NCI-H1417 treated with DMSO at 0.1 percent for 48 hours (cell line): ENCODE measurements at places on chromosomes 7 and 10.

DNA sequence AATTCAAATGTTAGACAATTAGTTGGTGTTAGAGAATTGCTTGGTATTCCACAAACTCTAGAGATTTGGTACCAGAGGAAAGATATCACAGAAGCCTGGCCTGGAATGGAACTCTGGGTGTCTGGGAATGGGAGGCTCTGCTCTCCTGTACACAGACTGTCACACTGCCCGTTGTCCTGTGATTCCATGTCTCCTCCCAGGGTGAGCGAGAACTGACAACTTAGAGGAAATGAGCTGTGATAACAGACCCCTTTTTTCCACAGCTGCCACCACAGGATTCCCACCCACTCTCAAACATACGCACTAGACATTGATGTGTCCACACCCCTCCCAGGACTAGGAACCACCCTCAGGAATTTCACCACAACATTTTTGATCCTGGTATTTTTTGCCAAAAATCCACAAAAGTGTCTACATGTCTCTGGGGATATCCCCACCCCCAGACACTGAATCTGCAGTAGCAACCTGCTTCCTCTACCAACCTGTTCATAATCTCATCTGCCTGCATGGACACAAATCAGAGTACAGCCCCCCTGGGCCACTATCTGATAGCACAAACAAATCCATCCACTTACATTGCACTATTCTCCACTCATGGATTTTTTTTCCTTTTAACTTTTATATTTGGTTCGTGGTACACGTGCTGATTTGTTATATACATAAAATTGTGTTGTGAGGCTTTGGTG, 4.7 kb downstream of the ZNF273 start:
- no peak for DNase-seq

- no peak for DNase-seq
Measured at GRCh38 chr7:158766570-158767281, 62.1 kb upstream of the NCAPG2 start.

- no peak for DNase-seq
Measured at GRCh38 chr10:63866075-63866746, 345.0 kb downstream of the REEP3 start.

- no peak for DNase-seq
Measured at GRCh38 chr10:43057231-43057711, 19.6 kb upstream of the RET start.

- no peak for DNase-seq
Measured at GRCh38 chr10:30455816-30456215, 21.8 kb downstream of the MAP3K8 start.

DNA sequence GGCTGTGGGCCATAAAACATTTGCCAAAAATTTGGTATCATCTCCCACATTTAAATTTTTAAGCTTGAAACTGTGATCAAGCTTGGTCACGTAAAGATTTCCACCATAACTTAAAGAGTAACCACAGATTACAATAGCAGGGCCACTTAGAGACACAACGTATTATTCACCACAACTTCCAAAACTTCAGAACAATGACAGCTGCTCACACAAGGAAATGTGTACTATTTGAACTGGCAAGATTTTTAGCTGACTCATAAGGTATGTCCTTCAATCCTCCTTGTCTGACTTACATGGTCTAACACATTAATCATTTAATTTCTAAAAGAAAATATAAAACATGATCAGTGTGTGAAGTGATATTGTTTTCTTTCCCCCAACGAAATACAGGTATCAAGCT, 234.5 kb downstream of the PARD3 start:
- DNase-seq, result no peak

- no peak for DNase-seq
Measured at GRCh38 chr7:36526863-36527548, 137.3 kb downstream of the ANLN start.
